ENCODE measurements at places on chromosomes 12 and 14. TPM values are rescaled to one million over a fixed set of nuclear protein-coding genes. Genes with fewer than 3 reads are reported as not detected.

DNA sequence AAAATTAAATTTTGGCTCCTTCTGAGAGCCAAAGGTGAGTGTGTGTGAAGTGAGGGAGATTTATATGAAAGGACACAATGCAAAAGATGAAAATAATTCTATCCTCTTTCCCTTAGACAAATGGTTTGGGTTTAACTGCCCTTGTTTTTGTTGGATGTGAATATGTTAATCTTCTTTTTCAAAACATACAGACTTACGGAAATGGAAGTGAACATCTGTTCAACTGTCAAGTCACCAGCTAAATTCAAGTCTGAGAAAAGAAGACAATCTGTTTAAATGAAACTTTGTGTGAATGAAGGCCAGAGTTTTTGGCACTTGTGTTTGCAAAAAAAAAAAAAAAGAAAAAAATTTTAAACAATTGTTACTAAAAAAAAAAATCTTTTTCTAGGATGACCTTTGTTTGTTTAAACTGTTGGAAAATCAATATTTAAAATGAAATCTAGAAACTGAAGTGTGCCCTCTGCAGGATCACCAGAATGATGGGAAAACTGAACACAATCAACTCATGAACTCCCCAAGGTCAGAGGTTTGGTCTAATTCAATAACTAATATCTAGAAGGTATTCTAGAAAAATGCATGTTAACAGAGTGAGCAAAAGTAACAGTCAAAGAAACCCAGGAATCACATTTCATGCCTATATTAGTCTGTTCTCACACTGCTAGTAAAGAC lies 448.8 kb downstream of the FLRT2 start:
- DNase-seq, result no peak

DNA sequence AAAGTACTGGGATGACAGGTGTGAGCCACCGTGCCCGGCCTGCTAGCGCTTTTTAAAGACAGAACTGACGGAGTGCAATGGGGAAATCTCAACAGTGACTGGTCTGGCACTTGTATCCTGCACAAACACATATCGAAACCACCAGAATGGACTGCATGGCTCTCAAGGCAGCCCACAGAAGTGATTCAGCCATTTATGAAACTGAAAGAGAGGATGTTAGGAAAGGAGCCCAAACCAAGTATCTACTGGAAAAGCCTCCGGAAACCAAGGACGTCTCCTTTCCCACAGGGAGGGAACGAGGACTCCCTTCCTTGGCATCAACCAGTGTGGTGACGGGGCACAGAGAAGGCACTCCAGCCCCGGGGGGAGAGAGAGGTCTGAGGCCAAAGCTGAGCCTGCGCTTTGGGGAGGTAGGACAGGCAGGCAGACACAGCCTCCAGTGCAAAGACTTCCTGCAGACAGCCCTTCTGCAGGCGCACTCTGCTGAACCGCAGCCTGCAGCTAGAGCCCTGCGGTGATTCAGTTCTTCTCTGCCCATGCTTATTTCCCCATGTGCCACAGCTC lies 16.5 kb downstream of the SLC15A4 start:
- DNase-seq, result no peak

- DNase-seq, result no peak
These were observed 31.5 kb downstream of the ABCB9 start for GRCh38 chr12:122934722-122935121.

The SDSL gene
- total RNA-seq, result 2.8 TPM

The PRKAG1 gene
- total RNA-seq, result 74.8 TPM

The COCH gene
- 1.6 TPM for total RNA-seq

Measured in right atrium auricular region (tissue), 2 donors.